Motor neuron (in vitro differentiated cells): ENCODE measurements at places on chromosomes 11 and 22. TPM values are rescaled to one million over a fixed set of nuclear protein-coding genes. Genes with fewer than 3 reads are reported as not detected.

The NOL12 gene
- 23.0 and 23.1 TPM in 2 replicates for total RNA-seq

- peak; percentile 32 for ATAC-seq
Observed at GRCh38 chr22:41574847-41575381, 14.1 kb downstream of the CSDC2 start.

The DRD4 gene
- total RNA-seq = not detected in 2 replicates

DNA sequence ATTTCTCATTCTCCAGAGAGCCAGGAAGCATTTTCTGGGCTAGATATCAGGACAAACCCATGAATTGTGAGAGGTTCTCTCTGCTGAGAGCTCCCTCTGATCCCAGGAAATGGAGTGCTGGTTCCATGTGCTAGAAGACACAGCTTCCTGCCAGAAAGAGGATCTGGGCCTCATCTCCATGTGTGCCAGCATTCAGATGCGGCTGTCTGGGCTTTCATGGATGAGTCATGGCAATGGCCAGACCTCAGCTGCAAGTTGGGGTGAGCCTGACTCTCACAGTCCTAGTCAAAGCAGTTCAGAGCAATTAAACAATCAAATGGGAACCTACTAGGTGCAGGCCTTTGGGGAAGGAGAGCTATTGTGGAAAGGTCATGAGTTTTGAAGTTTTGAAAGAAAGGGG lies 82.3 kb upstream of the EED start:
- ATAC-seq = no peak

- no peak for ATAC-seq
Observed at GRCh38 chr11:35390737-35391682, 28.3 kb downstream of the SLC1A2 start.

DNA sequence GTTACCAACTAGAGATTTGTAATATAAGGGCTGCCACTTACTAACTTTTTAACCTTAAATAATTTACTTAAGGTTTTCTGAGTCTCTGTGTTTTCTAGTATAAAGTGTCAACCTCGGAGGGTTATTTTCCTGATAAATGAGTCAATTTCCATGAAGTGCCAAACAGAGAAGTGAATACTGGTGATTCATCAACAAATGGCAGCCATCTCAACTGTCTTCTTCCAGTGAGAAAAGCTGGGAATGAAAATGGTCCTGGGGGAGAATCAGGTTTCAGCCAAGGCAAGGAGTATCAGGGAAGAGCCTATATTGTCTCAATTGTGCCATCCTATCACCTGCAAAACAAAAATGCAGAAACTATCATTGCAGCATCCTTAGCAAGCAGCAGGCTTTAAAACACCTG lies 129.1 kb downstream of the LUZP2 start:
- no peak for ATAC-seq

GRCh38 chr22:27695925-27696324 lies 105.6 kb downstream of the MN1 start:
- no peak for ATAC-seq

DNA sequence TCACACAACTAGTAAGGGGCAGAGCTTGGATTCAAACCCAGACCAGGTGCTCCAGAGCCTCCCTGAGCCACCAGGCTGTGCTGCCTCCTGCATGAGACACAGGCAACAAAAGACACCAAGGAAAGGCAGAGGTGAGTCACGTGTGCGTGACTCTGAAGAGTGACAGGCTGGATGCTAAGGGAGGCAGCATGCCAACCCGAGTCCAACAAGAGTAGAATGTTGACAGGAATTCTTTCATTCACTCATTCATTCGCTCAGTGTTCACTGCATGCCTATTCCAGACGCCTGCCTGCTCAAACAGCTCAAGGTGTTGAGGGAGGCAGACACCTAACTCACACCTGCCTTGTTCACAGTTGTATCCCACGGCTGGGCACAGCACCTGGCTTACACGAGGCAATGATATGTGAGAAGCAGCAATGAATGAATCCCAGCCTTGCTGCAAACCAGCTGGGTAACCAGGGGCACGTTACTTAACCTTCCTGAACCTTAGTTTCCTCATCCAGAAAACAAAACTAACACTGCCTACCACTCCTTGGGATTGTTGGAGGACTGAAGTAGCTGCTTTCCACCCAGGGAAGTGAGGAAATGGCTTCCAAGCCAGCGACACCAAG lies 73.8 kb upstream of the ARFGAP3 start:
- no peak for ATAC-seq

GRCh38 chr22:49159711-49160110 lies 668.0 kb downstream of the BRD1 start:
- ATAC-seq = no peak

GRCh38 chr11:108466405-108466804 lies 924 bp downstream of the C11orf65 start:
- ATAC-seq = no peak

The CHRNA10 gene
- 0.33 and 0.56 TPM in 2 replicates for total RNA-seq

DNA sequence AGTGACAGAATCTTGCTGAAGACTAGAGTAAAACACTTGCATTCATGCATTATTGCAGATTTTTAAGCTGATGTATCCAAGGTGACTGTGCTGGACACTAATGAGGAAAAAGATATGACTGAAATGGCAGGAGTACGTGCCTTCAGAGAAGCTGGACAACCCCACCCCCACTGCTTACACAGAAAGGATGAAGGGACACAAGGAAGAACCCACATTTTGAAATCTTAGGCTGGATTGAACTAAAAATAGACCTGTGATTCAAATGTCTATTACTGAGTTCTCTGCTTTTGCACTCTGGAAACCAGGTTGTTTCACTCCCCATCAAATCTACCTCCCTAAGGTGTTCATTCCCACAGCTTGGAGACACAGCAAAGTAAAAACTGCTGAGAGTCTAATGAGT lies 117.1 kb downstream of the KCNC1 start:
- ATAC-seq = no peak

- no peak for ATAC-seq
Observed at GRCh38 chr11:86067851-86068137, 1.1 kb downstream of the PICALM start.

DNA sequence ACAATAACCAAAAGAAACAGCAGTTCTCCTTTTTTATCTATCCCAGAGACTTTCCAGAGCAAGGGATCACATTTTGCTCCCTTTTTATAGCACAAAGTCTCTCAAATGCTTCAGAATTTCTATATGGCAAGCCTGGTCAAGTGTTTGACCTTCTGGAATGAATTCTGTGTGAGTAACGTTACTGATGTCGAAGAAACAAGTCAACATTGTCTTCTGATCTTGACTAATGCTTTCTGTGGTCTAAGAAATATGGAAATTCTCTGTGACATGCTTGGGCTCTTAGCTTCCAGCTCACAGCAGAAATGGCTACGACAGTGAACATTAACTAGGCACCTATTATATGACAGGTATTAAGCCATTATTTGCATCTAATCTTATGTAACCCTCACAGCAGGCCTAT lies 411.7 kb downstream of the CADM1 start:
- no peak for ATAC-seq

- ATAC-seq = peak; percentile 47
Observed at GRCh38 chr11:131671734-131672133, 301.3 kb downstream of the NTM start.

The MPPED2 gene
- total RNA-seq = 0.90 and 1.4 TPM in 2 replicates

DNA sequence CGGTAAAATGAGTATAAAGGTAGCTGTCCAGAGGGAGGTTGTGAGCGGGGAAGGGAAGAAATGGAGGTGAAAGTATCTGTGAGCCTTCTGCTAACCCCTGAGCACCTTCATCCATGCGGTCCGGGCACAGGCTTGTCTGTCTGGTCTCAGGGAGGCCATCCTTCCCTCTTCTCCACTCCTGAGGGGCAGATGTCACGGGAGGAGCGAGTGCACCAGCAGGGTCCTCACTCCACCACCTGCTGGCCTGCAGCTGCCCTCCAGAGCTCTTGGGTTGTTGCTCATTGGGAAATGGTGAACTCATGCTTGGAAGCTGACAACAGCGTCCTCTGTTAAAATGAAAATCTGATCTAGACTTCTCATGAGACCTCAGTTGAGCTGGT lies 33.8 kb upstream of the WNT11 start:
- no peak for ATAC-seq

GRCh38 chr11:38206663-38207062 lies 1608.6 kb upstream of the RAG2 start:
- no peak for ATAC-seq

DNA sequence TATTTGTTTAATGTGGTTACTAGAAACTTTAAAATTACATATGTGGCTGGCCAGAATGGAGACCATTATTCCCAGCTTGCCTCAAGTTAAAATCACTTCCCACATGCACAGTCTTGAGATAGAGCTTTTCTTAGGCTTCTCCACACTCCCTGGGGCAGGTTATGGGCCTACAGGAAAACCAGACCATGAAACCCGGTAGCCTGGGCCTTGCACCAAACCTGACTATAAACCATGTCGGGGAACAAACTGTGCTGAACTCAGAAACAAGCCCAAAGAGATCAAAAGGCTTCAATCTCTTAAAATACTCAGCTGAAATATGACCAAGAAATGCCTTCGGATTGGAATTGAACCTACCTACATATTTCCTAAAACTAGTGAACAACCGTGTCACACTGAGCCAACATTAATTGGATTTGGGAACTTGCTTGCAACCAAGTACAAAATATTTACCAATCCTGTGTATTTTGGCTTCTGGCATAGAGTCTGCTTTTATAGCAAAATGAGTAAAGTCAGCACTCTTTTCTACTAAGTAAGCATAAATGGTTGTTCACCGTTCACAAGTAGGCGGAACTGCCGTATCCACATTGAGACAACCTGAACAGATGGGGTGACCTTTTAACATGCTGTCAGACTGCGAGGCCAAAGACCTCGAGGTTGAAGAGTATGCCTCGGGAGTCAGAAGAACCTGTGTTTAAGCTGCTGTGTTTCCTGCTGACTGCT lies 199.5 kb downstream of the FAM76B start:
- no peak for ATAC-seq

The ROM1 gene
- 1.3 and 1.6 TPM in 2 replicates for total RNA-seq

DNA sequence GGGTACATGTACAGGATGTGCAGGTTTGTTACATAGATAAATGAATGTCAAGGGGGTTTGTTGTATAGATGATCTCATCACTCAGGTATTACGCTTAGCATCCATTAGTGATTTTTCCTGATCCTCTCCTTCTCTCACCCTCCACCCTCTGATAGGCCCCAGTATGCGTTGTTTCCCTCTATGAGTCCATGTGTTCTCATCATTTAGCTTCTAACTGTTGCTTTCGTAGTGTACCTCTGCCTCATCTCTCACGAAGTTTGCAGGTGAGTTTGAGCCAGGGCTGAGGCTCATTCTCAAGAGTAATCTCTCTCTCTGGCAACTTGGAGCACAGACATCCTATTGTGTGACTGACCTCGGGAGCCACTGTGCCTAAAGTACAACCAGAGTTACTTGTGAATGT lies 4.7 kb upstream of the HBE1 start:
- ATAC-seq = no peak

- no peak for ATAC-seq
Observed at GRCh38 chr11:74154620-74155281, 16.1 kb downstream of the C2CD3 start.

DNA sequence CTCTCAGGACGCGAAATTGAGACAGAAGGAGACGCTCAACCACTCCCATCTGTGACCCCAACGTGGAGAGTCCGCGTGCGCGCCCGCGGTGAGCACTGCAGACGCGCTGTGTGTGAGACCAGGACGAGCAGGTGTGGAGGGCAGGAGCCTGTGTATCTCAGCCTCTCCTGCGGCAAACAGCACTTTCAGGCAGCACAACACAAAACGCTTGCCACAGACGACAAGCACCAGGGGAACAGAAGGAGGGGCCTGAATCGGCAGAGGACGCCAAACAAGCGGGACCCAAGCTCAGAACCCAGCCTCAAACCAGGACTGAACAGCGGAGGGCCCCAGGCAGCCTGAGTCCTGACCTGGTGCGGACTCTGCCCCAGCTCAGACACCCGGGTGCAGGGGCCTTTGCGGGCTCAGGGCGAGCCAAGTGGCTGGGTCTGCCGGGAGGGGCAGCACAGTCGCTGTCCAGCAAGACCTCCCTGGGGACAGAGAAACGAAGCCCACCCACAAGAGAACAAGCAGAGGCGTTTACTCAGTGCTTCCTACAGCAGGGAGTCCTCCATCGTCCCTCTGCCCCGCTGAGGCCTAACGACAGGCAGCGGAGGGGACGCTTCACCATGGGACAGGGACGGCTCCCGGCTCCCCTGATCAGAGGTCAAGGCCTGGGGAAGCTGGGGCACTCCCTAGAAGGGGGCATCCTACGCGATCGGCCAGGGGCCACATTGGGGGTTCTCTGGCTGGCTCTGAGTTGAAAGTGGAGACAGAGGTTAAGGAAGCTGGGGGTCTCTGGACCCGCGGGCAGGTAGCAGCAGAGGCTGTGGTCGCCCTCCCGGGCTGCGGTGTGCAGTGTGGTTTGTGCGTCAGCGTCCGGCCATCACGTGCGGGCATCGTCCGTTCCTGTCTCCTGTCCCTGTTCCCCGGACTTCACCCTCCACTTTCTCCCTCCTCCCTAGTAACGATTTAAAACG lies 560.8 kb downstream of the BRD1 start:
- ATAC-seq = no peak

The DRD2 gene
- 13.0 and 14.1 TPM in 2 replicates for total RNA-seq

The TBC1D10A gene
- 13.1 and 14.2 TPM in 2 replicates for total RNA-seq

DNA sequence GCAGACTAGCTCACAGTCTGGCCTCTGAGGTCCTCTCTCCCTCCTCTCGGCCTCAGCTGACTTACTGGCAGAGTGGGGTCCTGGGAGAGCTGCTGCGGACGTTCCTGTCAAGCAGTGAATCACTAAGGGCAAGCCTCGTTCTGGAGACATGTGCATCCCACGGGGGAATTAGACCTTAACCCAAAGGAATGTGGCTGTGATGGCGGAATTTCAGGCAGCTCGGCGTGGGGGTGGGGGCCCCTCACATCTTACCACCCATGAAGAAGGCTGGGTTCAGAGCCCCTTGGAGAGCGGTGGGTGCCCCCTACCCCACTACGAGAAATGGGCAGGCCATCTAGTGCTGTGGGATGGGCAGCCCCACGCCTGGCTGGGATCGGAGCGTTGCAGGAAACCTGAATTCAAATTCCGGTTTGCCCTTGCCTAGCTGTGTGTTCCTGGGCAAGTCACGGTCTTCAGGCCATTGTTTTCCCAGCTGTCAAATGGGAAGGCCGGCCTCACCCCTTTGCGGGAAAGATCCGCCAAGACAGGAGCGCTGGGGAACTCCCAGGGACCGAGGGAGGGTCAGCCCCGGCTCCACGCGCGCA lies 554 bp downstream of the LRRC32 start:
- ATAC-seq = peak; percentile 66

DNA sequence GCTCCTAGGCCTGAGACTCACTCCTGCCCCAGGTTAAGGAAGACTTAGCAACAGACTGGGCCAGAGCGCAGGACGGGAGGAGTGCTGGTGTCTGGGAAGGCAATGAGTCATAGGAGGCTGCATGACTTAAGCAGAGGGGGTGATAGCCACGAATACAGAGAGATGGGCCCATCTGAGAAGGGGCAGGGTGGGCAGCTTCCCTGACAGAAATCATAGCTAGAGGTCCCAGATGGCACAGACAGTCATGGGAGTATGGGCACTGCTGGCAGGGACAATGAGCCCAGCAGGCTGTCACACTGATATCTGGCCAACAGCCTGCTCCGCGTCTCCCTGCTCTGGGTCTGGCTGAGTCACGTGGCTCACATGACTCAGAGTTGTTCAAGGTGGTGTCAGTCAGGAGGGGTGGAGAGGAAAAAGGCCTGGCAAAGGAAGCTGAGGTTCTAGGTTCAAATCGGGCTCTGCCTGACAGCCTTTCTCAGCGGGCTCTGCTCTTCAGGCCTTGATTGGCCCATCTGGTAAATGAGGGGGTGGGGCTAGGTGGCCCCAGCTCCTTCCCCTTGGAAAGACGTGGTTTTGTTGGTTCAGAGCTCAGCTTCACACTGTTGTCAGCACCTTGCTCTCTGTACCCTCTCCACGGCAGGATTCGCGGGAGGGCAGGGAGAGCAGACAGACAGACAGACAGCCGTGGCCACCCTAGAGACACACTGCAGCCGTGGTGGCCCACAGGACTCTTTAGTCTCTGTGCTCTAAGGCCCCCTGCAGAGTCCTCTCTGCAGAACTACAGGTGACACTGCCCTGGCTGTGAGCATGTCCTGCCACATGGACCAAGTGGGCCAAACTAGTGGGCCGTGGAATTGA lies 47.8 kb downstream of the DBX1 start:
- peak; percentile 90 for ATAC-seq
